ENCODE measurements at places on chromosomes 7 and 10.

DNA sequence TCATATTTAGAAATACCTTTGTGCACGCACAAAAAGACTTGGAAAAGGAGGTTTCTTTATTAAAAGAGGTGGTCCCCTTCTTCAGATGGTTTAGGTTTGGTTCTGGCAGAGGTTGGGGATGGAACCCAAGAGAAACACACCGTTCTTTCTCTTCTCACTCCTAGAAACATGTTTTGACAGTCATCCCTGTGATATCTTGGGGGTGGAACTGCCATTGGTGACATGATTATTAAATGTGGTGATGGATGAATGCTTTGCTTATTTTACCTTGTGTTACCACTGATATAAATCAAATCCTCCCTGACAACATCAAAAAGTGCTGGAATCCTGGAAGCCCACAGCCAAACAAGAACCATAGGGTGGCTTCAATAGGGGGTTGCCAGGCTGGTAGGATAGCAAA, 146.5 kb downstream of the CCDC3 start:
- DNase-seq: no peak

GRCh38 chr7:157017149-157017548, 6.7 kb upstream of the MNX1 start:
- DNase-seq: no peak

- DNase-seq: no peak
These were observed 18.0 kb upstream of the STN1 start for GRCh38 chr10:103936022-103936421.

DNA sequence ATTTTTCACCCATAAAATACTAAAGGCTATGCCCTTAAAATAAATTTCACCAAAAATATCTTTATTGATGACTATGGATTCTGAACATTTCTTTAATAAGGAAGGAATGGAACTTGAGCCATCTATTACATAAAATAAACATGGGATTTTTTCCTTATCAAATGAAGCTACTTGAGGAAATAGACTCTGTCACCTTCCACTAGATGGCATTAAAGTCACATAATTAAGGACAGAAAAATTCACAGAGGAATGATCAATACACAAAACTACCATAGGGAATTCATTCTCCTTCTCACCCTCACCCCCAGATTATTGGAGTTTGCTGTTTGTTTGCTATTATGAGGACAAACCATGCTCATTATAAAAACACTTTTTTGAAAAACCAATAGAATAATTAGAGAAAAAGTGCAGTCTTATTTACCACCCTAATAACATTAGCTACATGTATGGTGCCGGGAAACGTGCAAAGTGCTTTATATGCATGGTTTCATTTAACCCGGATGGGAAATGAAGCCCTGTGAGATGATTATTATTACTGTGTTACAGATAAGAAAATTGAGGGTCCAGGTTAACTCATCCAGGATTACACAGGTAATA, 21.1 kb upstream of the FOXI2 start:
- peak; percentile 8 for DNase-seq

- DNase-seq: no peak
These were observed 36.9 kb downstream of the TBATA start for GRCh38 chr10:70748305-70748704.

GRCh38 chr10:66852811-66853210, 73.0 kb upstream of the LRRTM3 start:
- DNase-seq: no peak

GRCh38 chr7:34191771-34192479, 286.6 kb downstream of the BMPER start:
- DNase-seq: no peak

- no peak for DNase-seq
These were observed 244.8 kb upstream of the MINDY3 start for GRCh38 chr10:16105082-16105481.

DNA sequence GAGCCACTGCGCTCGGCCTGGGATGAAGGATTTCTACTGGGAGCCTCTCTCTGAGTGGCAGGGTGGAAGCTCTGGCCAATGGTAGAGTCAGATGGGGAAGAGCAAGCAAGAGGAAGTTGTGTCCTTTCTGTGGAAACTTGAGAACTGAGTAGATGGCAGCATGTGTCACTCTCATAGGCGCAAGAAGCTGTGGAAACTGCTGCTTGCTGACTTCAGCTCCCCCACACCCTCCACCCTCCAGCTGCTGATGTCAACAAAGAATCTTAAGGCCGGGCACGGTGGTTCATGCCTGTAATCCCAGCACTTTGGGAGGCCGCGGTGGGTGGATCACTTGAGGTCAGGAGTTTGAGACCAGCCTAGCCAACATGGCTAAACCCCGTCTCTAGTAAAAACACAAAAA, 39.8 kb upstream of the SRGN start:
- peak; percentile 17 for DNase-seq

DNA sequence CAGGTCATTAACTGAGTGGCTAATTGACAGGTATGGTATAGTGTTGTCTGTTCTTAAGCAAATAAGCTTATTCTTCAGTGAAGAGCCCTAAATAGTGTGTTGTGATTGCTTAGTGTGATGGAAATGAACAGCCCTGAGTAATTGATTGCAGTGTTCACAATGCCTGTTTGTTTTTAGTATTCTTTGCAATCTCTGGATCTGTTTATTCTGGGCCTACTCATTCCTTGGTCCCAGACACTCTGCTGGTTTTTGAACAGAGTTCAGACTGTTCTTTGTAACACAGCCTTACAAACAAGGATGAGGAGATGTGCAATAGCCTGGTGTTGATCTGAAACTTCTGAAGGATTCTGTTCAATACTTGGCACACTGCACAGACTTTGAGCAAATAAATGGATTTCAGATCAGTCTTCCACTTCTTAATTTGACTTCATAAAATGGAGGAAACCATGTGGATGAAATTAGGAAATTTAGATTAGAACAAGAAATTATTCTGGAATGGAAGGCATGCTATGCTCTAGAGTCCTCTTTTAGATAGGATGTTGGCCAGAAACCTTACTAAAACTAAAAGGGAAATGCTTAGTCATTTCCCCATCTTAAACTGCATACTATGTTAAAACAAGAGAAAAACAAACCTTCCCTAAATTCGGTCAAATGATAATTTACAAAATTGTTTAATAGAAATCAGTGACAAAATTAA, 444.2 kb upstream of the SEMA3D start:
- peak; percentile 11 for DNase-seq

DNA sequence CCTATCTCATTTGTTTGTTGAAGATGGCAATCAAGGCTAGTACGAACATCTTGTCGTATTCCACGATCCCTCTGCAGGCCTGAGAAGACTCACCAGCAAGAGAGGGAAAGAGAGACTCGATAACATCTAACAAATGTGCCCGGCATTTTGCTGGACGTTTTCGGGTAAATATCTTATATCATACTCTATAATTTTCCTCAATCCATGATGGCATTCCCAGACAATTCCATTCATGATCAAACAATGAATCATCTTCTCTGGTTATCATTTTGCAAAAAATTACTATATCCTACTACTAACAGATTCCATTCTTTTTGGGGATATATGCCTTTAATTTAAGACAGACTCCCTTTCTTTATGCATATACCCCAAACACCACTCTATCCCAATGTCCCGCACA, 118.1 kb downstream of the TYW1B start:
- DNase-seq: no peak

DNA sequence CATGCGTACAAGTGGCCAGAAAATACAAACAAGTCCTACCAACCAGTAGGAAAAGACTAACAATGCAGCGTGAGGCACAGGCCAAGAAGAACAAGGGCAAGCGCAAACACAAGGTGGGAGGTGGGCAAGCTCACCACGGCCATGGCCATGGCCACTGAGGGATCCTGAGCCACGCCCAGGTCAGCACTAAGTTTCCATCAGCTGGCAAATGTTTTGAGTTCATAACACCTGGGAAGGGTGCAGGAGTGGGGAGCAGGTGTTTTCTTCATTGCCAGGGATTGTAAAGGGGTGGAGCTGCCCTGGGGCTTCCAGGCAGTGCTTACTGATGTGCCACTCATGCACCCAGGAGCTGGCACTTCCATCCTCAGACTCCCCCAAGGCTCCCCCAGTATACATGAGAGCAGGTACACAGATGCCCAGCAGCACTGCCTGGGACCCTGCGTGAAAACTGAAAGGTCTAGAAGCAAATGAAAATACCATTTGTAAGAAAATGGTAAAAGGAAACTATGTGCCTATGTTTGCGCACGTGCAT, 139.2 kb upstream of the RET start:
- no peak for DNase-seq

DNA sequence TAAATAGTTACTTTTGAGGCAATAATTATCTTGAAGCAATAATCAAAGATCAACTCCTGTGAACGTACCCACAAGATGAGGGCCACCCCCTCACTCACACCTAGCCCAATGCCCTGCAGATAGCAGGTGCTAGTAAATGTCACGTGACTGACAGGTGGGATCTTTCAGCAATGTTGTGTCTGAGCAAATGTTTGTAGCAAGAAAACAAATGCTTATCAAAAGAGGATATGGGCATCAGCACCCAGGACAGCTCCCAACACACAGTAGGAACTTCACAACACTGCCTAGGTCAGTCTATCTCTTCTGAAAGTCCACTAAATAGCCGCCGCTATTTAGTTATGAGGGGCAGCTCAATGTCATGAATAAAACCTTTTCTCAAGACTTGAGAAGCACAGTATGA, 120.8 kb upstream of the PDLIM1 start:
- DNase-seq: no peak

- DNase-seq: peak; percentile 59
These were observed 10.4 kb downstream of the CHST3 start for GRCh38 chr10:71974489-71975021.

- DNase-seq: no peak
These were observed 28.1 kb downstream of the DNMBP start for GRCh38 chr10:99981581-99982199.

DNA sequence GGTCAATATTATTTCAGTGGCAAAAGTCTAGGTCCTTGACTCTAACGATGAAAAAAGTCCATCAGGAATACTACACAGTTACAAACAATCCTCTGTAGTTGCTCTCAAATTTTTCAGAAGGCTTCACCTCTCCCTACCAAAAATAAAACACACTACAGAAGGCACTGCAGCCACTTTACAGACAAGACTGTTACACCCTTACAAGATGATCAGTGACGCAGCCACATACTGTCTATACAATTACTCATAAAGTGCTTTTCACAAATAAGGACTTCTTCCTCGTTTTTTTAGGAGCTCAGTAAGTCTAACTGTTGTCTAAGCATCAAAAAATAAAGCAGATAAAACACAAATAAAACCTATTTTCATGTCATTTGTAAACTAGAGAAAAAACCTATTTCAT, 27.1 kb downstream of the NDUFB2 start:
- DNase-seq: no peak

- DNase-seq: no peak
These were observed 241.5 kb upstream of the IGFBP3 start for GRCh38 chr7:46162609-46163008.

DNA sequence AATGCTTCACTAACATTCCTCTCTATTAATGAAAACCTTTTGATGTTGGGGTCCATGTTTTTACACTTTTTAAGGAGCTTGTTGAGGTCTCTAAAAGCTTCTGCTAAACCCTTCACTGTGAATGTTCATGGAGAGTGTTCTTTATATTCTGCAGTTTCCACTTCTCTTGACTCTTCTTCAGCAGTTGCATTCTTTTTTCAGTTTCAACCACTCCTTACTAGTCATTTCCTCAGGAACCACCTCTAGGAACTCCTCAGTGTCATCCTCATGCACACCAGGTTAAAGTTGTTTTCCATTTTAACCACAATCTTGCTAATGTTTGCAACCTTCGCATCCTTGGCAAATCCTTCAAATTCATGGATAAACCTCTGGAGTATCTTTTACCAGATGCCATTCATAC, 821.6 kb downstream of the ANKRD7 start:
- DNase-seq: no peak

DNA sequence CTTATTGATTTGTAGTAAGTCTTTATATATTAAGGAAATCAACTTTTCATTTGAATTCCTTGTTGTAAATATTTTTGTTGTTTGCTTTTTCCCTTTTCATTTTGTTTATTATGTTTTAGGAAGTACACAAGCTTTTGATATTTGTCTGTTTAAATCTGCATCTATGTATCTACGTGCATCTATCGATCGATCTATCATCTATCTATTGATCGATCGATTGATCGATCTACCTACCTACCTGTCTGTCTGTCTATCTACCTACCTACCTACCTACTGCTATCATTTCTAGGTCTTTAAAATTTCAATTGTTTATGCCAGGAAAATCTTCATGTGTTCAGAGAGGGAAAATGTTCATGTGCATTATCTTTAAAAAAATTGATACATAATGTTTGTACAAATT, 216.8 kb upstream of the MTPN start:
- DNase-seq: no peak

GRCh38 chr7:33750177-33750576, 155.2 kb upstream of the BMPER start:
- DNase-seq: peak; percentile 31

DNA sequence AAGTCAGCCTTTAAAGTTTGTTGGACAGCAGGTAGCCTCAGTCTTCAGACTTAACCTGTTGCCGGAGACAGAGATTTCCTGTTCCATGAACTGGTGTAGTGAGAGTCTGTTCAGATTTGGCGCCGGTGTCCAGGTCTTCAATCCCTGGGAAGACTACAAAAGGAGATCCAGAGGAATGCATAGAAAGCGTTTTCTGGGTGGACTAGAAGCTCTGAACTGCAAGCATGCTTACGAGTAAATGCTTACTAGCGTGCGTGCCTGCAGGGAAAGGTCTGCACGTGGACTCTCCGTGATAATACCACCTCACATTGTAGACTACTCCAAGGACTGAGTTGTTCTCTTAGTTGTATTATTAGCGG, 878 bp downstream of the GLRX3 start:
- DNase-seq: peak; percentile 36

DNA sequence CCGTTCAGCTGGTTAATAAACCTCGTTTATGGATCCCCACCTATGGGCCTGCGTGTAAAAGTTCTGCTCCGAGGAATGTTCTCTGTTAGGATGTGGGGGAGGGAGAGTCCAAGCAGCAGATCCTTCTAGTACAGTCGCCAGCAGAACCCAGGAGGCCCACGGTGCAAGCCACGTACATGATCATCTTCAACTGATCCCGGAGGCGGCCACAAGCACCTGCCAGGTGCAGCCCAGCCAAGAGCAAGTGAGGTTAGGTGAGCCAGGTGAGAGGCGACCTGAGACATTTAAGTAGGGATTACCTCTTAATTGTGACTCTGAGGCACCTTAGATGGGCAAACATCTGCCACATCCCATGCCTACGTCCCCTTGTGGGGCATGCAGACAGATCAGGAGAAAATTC, 18.0 kb upstream of the FGFR2 start:
- DNase-seq: no peak

- DNase-seq: no peak
These were observed 9.0 kb downstream of the EMX2 start for GRCh38 chr10:117551330-117552155.

- DNase-seq: no peak
These were observed 26.4 kb upstream of the MSS51 start for GRCh38 chr10:73459683-73460314.

All from astrocyte of the spinal cord (primary cell).